Esophagus squamous epithelium (tissue), 5 donors: ENCODE measurements at places on chromosomes 7 and 10.

GRCh38 chr7:34109936-34110780, 204.8 kb downstream of the BMPER start:
- DNase-seq = no peak

GRCh38 chr10:28894146-28894545, 216.8 kb downstream of the BAMBI start:
- no peak for DNase-seq

GRCh38 chr10:101111547-101111946, 19.6 kb upstream of the TLX1 start:
- DNase-seq = no peak

DNA sequence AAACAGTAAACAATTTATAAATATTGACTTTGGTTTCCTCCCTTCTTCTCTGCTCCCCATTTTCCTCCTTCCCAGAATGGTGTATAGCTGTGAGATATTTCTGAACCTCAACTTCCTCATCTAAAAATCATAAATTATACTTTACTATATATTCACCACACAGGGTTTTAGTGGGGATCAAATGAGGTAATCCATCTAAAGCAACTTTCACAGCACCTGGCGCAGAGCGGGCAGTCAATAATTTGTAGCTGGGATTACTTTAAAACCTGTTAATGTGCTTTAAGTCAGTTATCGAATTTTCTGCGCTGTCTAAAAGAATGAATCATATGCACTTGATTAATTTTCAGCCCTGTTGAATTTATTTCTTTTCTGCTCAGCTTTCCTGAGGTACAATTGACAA, 172.7 kb downstream of the PTEN start:
- no peak for DNase-seq
